ENCODE measurements at places on chromosomes 5 and 9. TPM values are rescaled to one million over a fixed set of nuclear protein-coding genes. Genes with fewer than 3 reads are reported as not detected.

DCTN3 gene
- 70.1 TPM for total RNA-seq

PCDHGA9 gene
- total RNA-seq = 3.4 TPM

THBS4 gene
- 2.1 TPM for total RNA-seq

GEMIN5 gene
- total RNA-seq = 11.2 TPM

LHX3 gene
- not detected for total RNA-seq

GABRA1 gene
- total RNA-seq = not detected

CD274 gene
- total RNA-seq = 6.2 TPM

IL4 gene
- not detected for total RNA-seq

FAM151B gene
- total RNA-seq = 3.9 TPM

TAF11L10 gene
- total RNA-seq = not detected

HTR4 gene
- 42.7 TPM for total RNA-seq
